ENCODE measurements at places on chromosomes 2 and 18. TPM values are rescaled to one million over a fixed set of nuclear protein-coding genes. Genes with fewer than 3 reads are reported as not detected.

The CCDC74B gene
- total RNA-seq, result 6.4 TPM

DNA sequence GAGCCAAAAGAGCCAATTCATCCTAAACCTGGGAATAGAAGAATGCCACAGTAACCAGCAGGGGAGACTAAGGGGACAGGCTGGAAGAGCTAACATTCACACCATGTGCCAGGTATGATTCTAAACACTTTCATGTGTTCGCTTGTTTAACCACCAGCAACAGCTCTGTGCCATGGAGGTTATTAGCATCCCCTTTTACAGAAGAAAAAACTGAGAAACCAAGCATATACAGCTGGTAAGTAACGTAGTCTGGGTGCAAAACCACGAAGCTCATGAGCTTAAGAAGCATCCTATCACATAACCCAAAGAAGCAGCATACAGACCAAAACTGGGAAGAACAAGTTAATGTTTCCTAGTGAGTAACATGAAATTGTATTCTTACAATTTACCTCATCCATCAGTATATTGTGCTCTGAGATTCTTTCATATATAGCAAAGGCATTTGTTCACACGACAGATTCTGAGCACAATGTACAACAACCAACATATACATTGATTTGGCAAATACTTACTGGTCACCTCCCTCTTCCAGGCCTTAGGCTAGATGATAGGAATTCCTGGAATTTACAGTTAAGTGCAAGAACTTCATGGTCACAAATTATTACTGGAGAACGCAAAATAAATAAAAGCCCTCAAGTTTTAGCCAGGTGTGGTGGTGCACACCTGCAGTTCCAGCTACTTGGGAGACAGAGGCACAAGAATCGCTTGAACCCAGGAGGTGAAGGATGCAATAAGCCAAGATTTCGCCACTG is 36.5 kb upstream of the HNRNPA3 start:
- DNase-seq, result no peak

DNA sequence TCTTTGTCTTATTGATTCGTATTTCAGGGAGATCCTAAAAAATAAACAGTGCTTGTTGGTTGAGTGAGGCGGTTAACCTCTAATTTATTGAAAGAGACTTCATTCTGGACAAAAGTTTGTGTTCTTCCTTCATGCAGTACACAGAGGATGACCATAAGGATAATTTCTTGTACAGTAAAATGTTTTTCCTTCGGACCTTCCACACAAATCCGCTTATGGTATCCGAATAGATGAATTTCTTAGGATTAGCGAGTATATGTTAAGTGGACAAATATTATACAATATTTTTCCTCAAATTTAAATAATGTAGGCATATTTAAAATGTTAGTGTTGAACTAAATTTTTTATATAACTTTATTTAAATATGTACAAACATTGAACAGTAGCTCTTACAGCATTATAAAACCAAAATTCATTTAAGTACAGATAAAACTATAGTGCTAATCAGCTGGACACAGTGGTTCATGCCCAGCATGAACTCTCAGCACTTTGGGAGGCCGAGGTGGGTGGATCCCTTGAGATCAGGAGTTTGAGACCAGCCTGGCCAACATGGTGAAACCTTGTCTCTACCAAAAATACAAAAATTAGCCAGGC is 84.4 kb downstream of the LPIN1 start:
- no peak for DNase-seq

DNA sequence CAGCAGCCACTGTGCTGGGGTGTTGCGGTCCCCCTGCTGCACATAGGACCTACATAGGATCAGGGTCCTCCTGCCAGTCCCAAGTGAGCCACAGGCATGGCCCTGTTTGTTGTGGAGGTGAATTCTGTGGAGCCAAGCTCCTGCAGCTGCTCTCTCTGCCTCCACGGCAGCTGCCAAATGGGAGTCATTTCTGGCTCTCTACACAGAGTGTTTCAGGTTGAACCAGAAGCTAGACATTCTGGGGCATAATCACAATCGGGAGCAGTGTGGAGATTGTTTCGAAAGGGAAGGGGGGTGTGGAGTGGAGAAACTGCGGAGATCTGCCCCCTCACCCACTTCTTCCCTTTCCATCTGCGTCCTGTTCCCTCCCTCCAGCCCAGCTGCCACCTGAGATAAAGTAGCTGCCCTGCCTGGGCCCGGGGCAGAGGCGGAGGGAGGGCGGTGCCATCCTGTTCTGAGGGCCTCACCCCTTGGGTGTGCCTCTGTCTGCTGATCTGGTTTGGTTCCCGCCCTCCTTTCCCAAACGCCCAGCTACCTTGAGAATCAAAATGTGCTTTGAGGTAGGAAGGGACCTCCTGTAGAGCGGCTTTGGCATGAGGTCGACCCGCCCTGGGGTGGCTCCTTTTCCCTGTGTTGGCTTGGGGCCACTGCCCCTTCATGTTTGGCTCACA is 139.4 kb downstream of the WDSUB1 start:
- DNase-seq, result no peak

The FSHR gene
- not detected for total RNA-seq

GRCh38 chr2:128603411-128603924 is 284.8 kb upstream of the HS6ST1 start:
- DNase-seq, result no peak

- DNase-seq, result no peak
Measured at GRCh38 chr2:185628985-185629384, 109.6 kb upstream of the FSIP2 start.

DNA sequence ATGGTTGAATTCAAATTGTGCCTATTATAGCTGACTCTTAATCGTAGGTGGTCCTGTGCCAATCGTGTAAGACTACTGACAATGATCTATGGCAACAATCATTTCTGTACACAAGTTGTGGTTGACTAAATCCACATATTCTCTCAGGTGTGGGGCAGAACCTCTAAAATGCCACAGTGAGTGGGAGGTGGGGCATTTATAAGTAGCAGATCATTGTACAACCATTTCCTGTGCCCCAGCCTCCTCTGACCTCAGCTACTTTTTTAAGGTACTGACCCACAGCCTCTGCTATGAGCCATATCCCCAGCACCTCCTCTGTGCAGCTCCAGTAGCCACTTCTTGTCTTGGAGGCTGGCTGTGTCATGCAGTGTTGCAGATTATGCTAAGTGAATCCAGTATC is 48.6 kb upstream of the RAPH1 start:
- no peak for DNase-seq

GRCh38 chr2:113117541-113118262 is 9.7 kb upstream of the IL1RN start:
- DNase-seq, result no peak
